ENCODE measurements at places on chromosomes 3 and 15. TPM values are rescaled to one million over a fixed set of nuclear protein-coding genes. Genes with fewer than 3 reads are reported as not detected.
A peak's percentile ranks its signal among the peaks of the same experiment; 100 is the strongest.

ZNF660 gene
- total RNA-seq: not detected

CCR5 gene
- not detected for total RNA-seq

IGSF11 gene
- not detected for total RNA-seq

DNA sequence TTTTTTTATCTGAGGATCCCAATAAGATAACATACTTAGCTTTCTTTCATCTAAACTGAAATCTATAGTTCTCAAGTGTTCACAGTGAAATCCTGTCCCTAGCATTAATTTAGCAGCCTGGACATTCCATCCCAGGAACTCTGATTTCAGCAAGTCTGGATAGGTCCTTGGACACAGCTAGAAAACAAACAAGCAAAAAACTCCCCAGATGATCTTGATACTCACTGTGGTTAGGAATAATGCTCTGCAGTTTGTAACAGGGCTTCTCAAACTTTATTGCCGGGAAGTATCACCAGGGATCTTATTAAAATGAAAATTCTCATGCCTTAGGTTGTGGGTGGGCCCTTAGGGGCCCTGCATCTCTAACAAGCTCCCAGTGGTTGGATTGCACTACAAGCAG, 24.3 kb downstream of the THBS1 start:
- DNase-seq: no peak

DNA sequence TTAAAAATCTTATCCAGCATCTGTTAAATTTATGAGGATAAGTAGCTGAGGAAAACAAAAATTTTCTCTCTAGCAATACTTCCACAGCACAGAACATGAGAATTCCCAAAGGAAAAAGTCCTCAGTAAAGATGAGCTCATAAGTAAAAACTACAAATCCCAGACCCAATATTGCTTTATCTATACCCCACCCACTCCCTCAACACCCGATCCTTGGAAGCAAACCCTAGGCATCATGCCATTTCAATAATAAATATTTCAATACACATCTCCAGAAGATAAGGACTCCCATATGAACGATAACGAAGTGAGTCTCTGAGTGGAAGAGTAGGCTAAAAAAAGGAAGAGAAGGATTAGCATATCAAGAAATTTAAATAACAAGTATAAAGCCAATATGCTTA, 8.3 kb upstream of the PRR20G start:
- no peak for DNase-seq

GRCh38 chr3:152621967-152622810, 212.7 kb upstream of the P2RY1 start:
- no peak for DNase-seq

MST1R gene
- total RNA-seq: 1.9 TPM

DNA sequence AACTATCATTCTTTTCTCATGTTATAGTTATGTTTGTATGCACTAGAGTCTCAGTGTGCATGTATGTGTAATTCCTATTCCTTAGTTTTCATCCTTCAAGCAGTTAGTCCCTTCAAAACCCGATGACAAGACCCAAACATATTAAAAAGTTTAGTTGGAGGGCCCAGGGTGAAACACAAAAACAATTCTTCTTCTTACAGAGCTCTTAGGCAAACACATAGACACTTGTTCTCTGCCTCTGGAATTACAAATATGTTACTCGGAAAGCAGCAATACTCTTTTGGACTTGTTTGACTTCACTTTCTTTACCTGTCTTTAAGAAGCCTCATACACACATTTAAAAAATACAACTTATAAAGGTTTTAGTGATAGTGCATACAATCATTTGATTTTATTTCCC, 763 bp upstream of the CNTN6 start:
- DNase-seq: no peak

SERPINI1 gene
- total RNA-seq: 3.3 TPM

CMTM7 gene
- 8.5 TPM for total RNA-seq

GRCh38 chr3:99330281-99330680, 308.1 kb upstream of the COL8A1 start:
- DNase-seq: peak; percentile 27

GRCh38 chr3:62149539-62149938, 223.8 kb downstream of the FEZF2 start:
- no peak for DNase-seq

- DNase-seq: no peak
Measured at GRCh38 chr15:88858934-88859333, 36.4 kb downstream of the HAPLN3 start.

DNA sequence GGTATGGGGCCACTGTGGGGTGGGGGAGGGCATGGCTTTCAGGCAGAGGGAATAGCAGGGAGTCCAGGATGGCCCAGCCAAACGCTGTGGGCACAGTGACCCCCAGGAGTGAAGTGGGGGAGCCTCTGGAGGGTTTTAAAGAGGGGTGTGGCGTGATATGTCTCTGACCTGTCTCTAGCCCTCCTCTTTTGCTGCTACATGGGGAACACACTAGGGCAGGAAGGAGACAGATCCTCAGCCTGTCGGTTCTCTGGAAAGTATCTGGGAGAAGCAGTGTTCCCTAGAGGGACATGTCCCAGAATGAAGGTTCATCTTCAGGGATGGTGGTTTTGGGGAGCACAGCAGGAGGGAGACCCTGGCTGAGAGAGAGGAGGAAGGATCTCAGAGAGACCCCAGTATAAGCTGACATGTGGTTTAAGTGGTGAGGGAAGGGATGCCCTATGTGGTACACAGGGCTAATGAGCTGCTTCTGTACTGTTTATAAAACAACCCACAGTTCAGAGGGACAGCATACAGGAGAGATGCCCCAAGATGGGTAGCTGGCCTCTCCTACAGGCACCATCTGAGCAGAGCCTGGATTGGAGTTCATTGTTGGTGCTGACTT, 37.7 kb downstream of the TRIM71 start:
- DNase-seq: no peak

SYNM gene
- 5.6 TPM for total RNA-seq

DNA sequence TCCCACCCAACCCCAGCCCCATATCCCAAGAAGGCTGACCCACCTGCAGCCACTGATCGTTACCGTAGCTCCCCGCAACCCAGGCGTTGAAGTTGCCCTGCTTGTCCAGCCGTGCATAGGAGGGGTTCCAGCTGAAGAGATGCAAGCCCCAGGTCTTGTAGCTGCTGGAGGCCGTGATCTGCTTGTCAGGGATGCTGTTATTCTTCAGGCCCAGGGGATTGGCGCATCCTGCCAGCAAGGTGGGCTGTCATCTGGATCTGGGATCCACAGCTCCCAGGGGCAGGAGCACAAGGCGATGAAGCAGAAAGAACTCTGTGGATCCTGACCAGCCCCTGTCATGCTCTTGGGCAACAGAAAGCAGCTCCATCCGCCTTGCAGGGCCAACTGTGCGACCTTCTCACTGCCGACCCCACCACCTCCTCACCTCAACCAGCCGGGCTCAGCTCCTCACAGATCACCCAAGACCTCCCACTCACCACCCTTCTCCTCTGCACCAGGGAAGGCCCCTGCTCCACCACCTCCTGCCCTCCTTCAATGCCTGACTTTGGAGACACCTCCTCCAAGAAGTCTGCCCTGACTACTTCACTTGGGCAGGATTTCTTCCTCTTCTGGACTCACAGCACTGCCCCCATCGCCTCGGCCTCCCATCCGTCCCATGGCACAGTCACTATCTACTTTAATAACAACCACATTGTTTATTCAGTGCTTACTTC, 6.3 kb upstream of the HAPLN3 start:
- DNase-seq: no peak

- DNase-seq: no peak
Measured at GRCh38 chr3:40717471-40717870, 192.7 kb downstream of the ZNF621 start.

- DNase-seq: no peak
Measured at GRCh38 chr3:178202194-178202593, 334.0 kb upstream of the KCNMB2 start.

NPAP1 gene
- not detected for total RNA-seq

DNA sequence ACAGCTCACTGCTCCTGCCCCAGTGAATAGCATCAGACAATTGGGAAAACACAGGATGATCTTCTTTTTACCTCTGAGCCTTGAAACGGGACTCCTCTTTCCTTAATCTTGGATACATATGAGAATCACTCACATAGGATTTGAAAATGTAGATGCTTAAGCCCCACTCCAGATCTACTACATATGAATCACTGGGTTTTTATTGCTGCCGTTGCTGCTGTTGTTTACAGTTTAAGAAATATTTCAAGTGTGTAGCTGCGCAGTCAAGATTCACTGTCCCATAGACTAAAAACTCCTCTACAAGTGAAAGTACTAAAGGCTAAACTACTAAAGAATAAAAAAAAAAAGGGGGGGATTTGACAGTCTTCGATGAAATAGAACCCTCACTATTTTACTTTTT, 765.9 kb downstream of the NTRK3 start:
- no peak for DNase-seq

Measured in A172 (cell line).